GM23248 (cell line): ENCODE measurements at places on chromosomes 11 and 22. TPM values are rescaled to one million over a fixed set of nuclear protein-coding genes. Genes with fewer than 3 reads are reported as not detected.

- peaks cover 19% of the 10 kb centered on the region for H3K4me1 ChIP-seq
- H3K4me3 ChIP-seq, result peak overlapping the region; percentile 59
- no peaks in the 10 kb centered on the region for H3K27me3 ChIP-seq
- H3K36me3 ChIP-seq, result no peaks in the 10 kb centered on the region
These were observed 68.6 kb upstream of the ATXN10 start for GRCh38 chr22:45602824-45603595.

- H3K27me3 ChIP-seq, result no peaks in the 10 kb centered on the region
- no peak overlapping the region for H3K4me3 ChIP-seq
- no peak overlapping the region for H3K27ac ChIP-seq
- no peaks in the 10 kb centered on the region for H3K4me1 ChIP-seq
- H3K36me3 ChIP-seq, result no peaks in the 10 kb centered on the region
These were observed 8.6 kb downstream of the TBCEL start for GRCh38 chr11:121032546-121032945.

GRCh38 chr11:86930957-86931547 is 24.1 kb downstream of the FZD4 start:
- H3K4me3 ChIP-seq, result no peak overlapping the region
- H3K27ac ChIP-seq, result no peak overlapping the region
- no peak for DNase-seq
- no peaks in the 10 kb centered on the region for H3K36me3 ChIP-seq
- peaks cover 25% of the 10 kb centered on the region for H3K4me1 ChIP-seq

Gene OR6A2
- polyA plus RNA-seq, result not detected in 2 replicates
